ENCODE measurements at places on chromosomes 5 and 9.

- DNase-seq: no peak
Observed at GRCh38 chr5:124302533-124302932, 443.9 kb downstream of the ZNF608 start.

DNA sequence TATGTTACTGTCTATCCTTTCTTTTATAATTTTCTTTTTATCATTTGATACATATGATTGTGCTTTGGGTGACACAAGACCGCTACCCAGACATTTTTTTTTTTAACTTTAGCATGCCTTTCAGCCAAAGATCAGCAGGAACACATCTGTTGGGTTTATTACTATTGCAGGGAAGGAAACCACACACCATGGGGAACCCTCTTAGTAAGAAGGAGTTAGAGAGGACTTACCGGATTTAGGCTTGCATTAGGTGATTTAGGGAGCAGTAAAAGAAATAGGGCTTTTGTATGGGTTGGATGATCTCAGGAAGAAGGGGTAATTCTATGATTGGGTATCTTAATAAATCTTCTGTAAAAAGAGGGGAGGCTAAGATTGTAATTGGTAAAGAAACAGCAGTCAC is 138.2 kb downstream of the SNX18 start:
- no peak for DNase-seq

GRCh38 chr5:170923910-170924620 is 62.2 kb downstream of the RANBP17 start:
- no peak for DNase-seq

DNA sequence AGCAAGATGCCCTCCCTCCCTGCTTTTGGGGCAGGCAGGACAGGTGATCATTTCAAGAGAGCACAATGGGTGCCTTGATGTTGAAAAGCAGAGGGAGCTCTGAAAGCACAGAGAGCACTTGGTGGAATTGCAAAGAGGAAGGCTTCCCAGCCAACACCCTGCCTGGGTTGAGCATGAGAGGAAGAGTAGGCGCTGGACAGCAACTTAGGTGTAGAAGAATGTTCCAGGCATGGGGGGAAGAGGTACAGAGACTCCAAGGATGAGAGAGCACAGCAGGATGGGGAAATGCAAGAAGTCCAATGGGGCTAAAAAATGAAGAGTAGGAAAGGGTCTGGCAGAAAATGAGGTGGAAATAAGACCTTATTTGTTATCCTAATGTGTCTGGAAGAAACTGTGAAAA is 144.8 kb downstream of the TRIM36 start:
- no peak for DNase-seq

DNA sequence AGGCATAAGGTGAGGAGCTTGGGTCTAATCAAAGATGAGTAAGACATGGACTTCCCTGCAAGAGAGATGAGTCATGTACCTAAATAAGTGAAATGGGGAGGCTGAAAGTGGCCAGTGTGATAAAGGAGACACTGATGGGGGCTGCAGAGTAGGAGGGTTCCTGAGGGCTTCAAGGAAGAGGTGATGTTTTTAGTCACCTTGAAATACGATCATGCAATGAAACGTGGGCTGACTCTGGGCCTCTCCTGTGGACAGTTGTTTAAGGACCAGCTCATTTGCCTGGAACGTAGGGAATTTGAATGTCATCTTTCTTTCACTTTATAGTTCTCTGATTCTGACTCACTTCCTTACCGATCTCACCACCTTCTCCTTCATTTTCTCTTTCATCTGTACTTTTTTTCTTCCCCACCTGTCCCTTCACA is 49.6 kb upstream of the CPLX2 start:
- no peak for DNase-seq

- DNase-seq: peak; percentile 62
Observed at GRCh38 chr9:4117835-4118610, 181.8 kb downstream of the GLIS3 start.

DNA sequence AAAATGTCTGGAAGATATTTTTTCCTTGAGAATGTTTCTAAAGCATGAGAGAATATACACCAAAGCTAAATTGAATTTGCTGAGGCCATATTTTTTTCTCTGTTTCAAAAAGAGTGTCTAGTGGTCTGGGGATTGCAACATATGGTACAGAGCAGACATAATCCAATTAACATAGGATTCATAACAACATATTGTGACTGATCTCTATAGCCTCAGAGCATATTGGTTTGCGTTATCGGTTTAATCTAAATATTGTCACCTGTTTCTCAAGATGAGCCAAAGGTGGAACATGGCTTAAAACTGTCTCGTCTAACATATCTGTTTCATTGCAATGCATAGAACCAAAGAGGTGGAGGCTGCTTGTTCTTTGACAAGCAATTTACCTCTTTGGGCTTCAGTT is 3.9 kb downstream of the PPP3R2 start:
- DNase-seq: no peak

All from activated naive CD4-positive, alpha-beta T cell treated with anti-CD3 and anti-CD28 coated beads, Interleukin-2, amount 10 ng/mL, durations not matched to agents 7 days and 5 days (primary cell).